ENCODE measurements at places on chromosomes 7 and 10.

GRCh38 chr7:179209-179681, 13.1 kb upstream of the FAM20C start:
- H3K4me3 ChIP-seq: no peak overlapping the region
- H3K4me1 ChIP-seq: no peaks in the 10 kb centered on the region
- no peak for DNase-seq
- no peaks in the 10 kb centered on the region for H3K36me3 ChIP-seq
- H3K27ac ChIP-seq: no peak overlapping the region
- H3K27me3 ChIP-seq: no peaks in the 10 kb centered on the region

- no peak overlapping the region for H3K4me3 ChIP-seq
- H3K27me3 ChIP-seq: no peaks in the 10 kb centered on the region
- no peaks in the 10 kb centered on the region for H3K4me1 ChIP-seq
- no peak overlapping the region for H3K27ac ChIP-seq
- DNase-seq: no peak
Observed at GRCh38 chr7:122622682-122623081, 76.2 kb downstream of the RNF133 start.

DNA sequence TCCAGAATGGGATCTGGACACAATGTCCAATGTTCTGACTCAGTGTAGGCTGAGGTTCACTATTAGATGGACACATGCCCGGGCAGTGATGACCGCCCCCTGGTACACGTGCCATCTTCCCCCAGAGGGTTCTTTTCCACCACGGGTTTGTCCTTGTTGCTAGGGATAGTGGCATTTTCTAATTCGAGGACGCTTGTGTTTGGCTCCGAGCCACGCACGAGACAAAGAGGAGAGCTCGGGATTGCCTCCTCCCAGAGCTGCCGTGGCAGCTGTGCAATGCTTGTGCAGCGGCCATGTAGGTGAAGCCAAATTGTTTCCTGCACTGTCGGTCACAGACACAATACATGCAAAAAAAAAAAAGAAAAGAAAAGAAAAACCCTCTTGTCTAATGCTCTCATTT, 207.5 kb downstream of the PAXIP1 start:
- no peaks in the 10 kb centered on the region for H3K27me3 ChIP-seq
- no peak for DNase-seq
- H3K4me1 ChIP-seq: no peaks in the 10 kb centered on the region
- no peaks in the 10 kb centered on the region for H3K36me3 ChIP-seq
- H3K4me3 ChIP-seq: no peak overlapping the region

DNA sequence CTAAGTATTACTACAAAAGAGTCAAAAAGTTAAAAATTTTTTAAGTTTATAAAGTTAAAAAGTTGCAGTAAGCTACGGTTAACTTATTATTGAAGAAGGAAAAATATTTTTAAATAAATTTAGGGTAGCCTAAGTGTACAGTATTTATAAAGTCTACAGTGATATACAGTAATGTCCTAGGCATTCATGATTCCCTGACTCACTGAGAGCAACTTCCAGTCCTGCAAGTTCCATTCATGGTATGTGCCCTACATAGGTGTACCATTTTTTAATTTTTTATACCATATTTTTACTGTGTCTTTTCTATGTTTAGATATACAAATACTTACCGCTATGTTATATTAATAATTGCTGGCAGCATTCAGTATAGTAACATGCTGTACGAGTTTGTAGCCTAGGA, 92.3 kb downstream of the CTNNA3 start:
- H3K27me3 ChIP-seq: no peaks in the 10 kb centered on the region
- no peak overlapping the region for H3K27ac ChIP-seq
- DNase-seq: no peak
- H3K4me3 ChIP-seq: no peak overlapping the region
- no peaks in the 10 kb centered on the region for H3K36me3 ChIP-seq

DNA sequence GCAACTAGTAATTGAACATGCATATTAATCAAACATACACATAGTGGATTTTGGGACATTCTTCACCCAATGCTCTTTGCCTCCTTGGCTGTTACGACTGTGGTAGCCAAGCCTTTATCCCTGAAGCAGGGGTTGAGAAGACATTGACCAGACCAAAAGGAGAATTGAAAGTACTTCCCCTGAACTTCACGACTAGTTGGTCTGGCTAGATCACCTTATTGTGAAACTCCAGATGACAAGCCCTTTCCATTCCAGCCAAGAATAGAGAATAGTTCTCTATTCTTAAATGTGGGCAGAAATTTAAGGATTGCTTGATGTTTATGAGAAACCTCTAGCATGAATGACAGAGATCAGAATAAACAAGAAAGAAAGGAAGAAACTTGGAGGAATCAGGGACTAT, 97.0 kb downstream of the LRMDA start:
- peaks cover 17% of the 10 kb centered on the region for H3K4me1 ChIP-seq
- H3K27ac ChIP-seq: no peak overlapping the region
- no peaks in the 10 kb centered on the region for H3K36me3 ChIP-seq
- H3K4me3 ChIP-seq: no peak overlapping the region

- no peak overlapping the region for H3K27ac ChIP-seq
- H3K36me3 ChIP-seq: no peaks in the 10 kb centered on the region
- no peak for DNase-seq
- H3K4me1 ChIP-seq: no peaks in the 10 kb centered on the region
Observed at GRCh38 chr7:20503278-20503950, 112.1 kb upstream of the ABCB5 start.

Data from thoracic aorta (tissue), 2 donors.